ENCODE measurements at places on chromosomes 5 and 9.

GRCh38 chr5:10621832-10622231, 58.0 kb downstream of the ANKRD33B start:
- DNase-seq = no peak

GRCh38 chr9:93907551-93908199, 47.5 kb downstream of the BARX1 start:
- DNase-seq = no peak

DNA sequence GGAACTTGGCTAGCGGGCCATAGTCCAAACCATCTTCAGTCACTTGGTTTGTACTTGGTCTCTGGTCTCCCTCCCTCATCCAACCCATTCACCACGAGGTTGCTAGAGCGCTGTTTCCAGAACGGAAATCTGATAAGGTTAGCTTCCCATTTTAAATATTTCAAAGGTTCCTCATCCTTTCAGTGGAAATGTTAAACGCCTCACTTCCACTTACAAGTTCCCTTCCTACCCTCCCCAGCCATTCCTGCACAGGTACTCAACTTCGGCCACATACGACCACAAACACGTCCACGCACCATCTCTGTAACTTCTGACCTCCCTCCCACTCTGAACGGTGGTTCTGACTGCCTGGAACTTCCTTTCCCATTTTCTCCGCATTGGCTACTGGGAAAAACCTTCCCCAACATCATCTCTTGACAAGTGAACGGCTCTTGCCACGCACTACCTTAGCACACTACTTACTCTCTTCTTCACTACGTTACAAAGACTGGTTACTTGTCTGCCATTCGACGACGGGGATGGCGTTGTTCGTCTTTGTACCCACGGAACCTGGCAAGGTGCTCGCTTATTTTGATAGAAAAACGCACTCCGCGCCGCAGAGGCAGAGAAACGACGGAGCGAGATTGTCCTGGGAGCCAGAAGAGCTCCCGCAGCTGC, 629 bp downstream of the CCNH start:
- no peak for DNase-seq

- DNase-seq = peak; percentile 62
These were observed 83.8 kb downstream of the ADRB2 start for GRCh38 chr5:148910216-148910615.

- no peak for DNase-seq
These were observed 412.9 kb downstream of the ZSWIM6 start for GRCh38 chr5:61744690-61745619.

GRCh38 chr5:92674321-92674720, 906.7 kb downstream of the NR2F1-AS1 start:
- peak; percentile 45 for DNase-seq

- no peak for DNase-seq
These were observed 71.7 kb upstream of the COX7C start for GRCh38 chr5:86546044-86546443.
